Erythroblast (primary cell): ENCODE measurements at places on chromosomes 5 and 9.

DNA sequence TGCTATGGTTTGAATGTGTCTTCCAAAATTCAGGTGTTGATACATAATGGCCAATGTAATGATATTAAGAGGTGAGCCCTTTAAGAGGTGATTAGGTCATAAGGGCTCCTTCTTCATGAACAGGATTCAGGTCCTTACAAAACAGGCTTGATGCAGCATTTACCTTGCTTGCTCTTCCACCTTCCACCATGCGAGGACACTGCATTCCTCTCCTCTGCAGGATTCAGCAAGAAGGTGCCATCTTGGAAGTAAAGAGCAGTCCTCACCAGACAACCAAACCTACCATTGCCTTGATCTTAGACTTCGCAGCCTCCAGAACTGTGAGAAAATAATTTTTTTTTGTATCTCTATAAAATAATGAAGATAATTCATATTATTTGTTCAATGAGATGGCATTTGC is 314.0 kb upstream of the SMARCA2 start:
- DNase-seq: no peak

GRCh38 chr9:109001275-109001676 is 12.0 kb downstream of the CTNNAL1 start:
- DNase-seq: no peak

GRCh38 chr5:137304226-137304874 is 194.8 kb downstream of the SPOCK1 start:
- no peak for DNase-seq

- no peak for DNase-seq
These were observed 57.7 kb downstream of the RETREG1 start for GRCh38 chr5:16558984-16559629.

GRCh38 chr9:137173796-137174664 is 2.2 kb upstream of the TMEM210 start:
- DNase-seq: no peak

GRCh38 chr5:38739705-38740045 is 106.1 kb upstream of the OSMR start:
- DNase-seq: no peak
